ELR (cell line): ENCODE measurements at places on chromosomes 4 and X.

DNA sequence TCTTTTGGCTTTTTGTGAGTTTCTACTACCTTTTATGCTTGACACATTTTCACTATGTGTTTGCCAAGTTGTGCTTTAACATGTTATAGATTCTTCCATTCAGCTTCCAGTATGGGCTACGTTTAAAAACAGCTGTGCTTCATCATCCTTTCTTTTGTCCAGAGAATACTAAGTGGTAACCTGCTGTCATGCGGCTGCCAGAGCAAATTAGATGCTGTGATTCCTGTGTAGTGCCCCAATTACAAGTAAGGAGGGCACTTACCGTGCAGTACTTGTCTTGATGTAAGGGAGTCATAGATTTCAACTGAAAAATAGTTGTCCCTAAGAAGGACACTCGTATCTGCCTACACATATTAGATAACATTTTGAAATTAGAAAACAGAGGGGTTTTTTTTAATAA is 531.8 kb upstream of the GALNTL6 start:
- DNase-seq, result no peak

DNA sequence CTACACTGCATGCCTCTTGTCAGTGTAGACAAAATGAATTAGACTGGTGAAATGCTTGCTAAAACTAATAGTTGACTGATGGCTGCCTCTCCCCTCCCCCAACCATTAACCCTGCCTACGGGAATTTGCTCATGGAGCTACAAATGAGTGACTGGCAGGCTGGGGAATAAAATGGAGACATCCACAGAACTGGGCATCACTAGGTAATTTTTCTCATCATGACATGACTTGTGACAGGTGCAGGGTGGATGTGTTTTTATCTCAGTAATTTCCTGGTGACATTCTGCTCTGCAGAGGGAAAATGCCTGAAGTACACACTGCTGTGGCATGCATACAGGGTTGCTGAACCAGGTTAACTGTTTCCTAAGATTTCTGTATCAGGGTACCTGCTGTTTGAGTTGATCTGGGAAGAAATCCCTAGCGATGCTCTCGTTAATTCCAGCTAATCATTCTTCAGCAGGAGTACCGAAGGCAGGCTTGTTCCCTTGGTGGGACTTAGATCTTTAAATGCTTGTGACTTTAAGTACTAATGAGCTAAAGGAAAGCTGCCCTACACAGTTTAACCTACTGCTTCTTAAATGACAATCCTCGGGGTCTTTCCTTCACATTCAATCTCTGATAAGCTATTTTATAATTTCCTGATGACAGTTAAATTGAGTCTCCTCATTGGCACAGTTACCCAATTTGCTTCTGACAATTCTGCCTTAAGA is 376.3 kb upstream of the LCORL start:
- DNase-seq, result no peak

GRCh38 chr4:75922588-75922987 is 18.2 kb downstream of the NAAA start:
- no peak for DNase-seq

DNA sequence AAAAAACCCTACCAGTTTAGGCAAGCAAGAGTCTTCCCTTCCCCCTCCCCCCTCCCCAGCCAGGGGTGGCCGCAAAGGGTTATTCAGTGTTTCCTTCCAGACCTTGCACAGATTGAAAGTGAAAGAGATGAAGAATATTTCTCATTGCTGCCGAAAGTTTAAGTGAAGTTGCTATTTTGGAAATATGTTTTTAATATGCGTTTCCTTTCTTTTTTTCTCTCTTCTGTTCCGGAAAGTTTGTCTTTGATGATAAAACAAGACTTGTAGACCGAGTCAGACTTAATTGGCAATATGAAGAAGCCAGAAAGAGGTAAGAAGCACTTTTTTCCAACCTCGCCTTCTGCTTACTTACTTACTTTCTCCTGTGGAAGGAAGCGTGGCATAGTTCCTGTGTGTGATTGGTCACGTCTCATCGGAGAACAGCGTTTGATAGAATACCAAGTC is 58.5 kb upstream of the CLCN4 start:
- no peak for DNase-seq

DNA sequence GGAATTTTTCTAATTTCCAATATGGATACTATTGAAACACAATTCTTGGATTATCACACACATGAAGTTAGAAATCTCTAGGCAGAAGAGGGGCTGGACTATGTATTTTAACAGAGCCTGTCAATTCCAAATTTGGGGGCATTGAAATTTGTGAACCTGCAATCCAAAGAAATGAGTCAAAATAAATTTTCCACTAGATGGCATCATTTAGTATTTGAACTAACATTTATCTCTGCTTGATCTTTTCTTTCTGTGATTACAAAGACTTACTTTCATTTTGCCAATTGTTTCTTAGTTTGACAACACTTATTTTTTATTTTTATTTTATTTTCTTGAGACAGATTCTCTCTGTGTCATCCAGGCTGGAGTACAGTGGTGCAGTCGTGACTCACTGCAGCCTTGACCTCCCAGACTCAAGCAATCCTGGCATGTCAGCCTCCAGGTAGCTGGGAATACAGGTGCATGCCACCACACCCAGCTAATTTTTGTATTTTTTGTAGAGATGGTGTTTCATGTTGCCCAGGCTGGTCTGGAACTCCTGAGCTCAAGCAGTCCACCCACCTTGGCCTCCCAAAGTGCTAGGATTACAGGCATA is 2.7 kb upstream of the PYURF start:
- peak; percentile 48 for DNase-seq

GRCh38 chr4:7979652-7979968 is 39.9 kb upstream of the AFAP1 start:
- no peak for DNase-seq

DNA sequence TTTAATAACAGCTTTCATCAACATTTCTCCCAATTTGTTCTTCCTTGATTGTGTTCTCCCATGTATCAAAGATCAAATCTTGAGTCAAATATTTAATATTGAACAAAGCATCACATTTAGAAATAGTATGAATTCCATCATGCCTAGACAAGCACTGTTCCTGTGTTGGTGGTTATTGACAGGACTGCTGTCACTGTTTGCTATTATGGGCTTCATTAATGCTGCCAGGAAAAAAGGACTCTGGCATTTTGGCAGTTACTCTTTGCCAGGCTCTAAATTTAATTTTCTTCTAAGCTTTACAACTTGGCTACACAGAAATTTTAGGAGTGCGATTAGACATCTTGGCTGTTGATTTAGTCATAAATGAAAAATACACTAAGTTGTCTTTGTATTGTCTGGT is 295.9 kb upstream of the NRK start:
- DNase-seq, result no peak

DNA sequence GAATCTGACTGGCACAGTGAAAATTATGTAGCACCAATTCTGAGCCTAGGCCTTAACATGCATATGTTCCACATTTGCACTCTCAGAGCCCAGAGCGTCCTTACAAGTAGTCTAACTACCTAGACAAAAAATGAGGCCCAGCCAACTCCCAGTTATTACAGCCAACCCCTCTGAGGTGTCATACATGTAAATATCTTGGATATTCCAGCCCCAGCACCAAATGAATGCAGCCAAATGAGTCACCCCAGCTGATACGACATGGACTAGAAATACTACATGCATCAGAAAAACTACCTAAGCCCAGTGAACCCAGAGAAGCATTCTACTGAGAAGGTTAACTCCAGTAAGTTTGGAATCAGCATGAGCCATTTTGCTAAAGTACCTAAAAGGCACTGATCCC is 145.1 kb downstream of the STPG2 start:
- DNase-seq, result no peak

- peak; percentile 8 for DNase-seq
These were observed 121.7 kb downstream of the RBM47 start for GRCh38 chr4:40507977-40508376.

GRCh38 chrX:12991575-12991974 is 16.7 kb downstream of the TMSB4X start:
- no peak for DNase-seq

DNA sequence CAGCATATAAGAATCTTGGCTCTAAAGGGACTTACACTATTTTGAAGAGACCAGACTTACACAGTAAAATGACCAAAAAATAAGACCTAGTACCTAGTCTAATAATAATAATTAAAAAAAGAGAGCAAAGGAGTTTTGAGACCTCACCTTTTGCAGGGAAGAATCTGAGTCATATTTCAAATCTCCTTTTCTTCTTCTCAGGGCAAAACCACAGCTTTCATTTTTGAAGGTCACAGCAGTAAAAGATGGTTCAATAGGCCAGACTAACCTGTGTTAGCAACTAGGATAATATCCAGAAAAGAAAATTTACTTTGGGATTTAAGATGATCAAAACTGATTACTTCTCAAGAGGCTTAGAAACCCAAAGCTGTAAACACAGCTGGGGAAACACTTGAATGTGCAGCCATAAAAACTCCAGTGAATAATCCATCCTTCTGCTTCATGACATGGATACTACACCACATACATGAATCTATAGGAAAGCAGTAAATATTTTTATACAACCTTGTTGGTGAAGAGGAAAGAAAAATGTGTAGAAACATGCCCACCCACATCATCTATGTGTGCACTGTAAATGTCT is 25.9 kb upstream of the LNX1 start:
- DNase-seq, result no peak

GRCh38 chrX:71103110-71103983 is 3.2 kb downstream of the CXorf65 start:
- DNase-seq, result no peak

GRCh38 chrX:50876551-50876950 is 34.0 kb upstream of the BMP15 start:
- DNase-seq, result no peak

GRCh38 chr4:38980903-38981676 is 51.1 kb downstream of the TMEM156 start:
- DNase-seq, result peak; percentile 65

GRCh38 chr4:170414961-170415360 is 325.2 kb upstream of the AADAT start:
- peak; percentile 34 for DNase-seq

DNA sequence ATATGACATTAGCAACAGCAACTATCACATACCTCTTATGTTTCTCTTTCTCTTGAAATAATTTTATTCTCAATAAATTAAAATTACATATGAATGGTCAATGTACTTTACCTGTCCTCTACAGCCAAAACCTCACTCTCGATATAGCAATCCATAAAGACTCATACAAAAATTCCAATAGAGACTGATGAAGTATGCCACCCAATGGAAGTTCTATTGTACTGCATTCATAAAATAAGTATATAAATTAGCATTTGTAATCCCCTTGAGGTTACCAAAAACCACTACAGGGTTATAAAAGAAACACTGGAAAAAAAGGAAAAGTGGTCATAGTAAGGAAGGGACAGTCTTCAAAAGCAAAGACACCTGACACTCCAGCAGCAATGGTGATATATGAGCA is 32.8 kb downstream of the CLDN2 start:
- peak; percentile 45 for DNase-seq

DNA sequence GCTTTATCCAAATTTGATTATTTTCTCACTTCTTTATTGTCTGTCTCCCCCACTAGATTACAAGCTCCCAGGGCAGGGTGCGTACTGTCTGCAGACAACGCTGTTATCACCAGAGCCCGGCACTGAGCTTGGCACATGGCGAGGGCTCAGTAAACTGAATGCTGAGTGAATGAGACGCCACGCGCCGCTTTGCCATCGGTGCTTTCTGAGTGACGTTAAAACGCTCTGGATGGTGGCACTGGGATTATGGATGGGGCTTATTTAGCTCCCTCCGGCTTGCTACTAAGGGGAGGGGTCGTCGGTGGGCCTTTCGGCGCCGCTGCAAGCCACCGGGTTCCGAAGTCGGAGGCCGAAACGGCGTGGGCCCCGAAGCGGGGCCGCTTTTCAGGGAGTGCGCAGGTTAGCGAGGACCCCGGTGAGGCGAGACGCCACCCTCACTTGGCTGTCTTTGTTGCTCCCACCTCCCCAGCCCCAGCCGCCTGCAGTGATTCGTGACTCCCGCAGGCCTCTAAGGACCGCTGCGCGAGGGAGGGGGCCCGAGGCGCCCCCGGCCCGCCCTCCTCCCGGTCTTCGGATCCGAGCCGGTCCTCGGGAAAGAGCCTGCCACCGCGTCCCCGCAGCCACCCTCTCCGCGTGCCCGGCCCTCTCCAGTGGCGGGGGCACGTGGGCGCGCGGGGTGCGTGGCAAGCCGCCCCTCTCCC is 569 bp upstream of the FHL1 start:
- DNase-seq, result peak; percentile 9

- no peak for DNase-seq
These were observed 327 bp downstream of the PNPLA4 start for GRCh38 chrX:7926914-7927258.

GRCh38 chrX:54045563-54046228 is 1.4 kb upstream of the PHF8 start:
- DNase-seq, result no peak

DNA sequence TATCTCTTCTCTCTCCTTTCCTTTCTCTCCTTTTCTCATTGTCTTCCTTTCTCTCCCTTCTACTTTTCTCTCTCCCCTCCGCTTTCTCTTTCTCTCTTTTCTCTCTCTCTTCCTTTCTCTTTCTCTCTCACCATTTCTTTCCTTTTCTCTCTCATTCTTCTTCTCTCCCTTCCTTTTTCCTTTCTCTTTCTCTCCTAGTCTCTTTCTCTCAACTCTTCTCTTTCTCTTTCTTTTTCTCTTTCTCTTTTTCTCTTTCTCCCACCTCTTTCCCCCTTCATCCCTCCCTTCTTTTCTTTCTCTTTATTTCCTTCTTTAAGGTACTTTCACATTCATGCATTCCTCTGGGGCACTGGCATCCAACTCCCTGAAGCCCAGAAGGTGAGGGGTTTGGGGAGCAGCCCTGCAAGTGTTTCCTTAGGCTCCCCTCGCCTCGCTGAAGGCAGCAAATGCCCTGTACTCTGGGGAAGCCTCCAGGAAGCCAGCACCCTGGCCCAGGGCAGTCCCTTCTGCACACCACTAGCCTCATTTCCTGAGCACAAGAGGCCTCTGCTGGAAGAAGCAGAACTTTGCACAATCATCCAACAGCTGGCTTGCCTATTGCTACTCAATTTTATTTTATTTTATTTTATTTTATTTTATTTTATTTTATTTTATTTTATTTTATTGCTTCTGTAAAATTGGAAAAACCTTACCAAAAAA is 124.2 kb downstream of the NFKB1 start:
- DNase-seq, result peak; percentile 65

- DNase-seq, result no peak
These were observed 57.0 kb downstream of the NOP14 start for GRCh38 chr4:2906218-2906617.

- peak; percentile 65 for DNase-seq
These were observed 5.6 kb upstream of the KANTR start for GRCh38 chrX:53088136-53088974.

DNA sequence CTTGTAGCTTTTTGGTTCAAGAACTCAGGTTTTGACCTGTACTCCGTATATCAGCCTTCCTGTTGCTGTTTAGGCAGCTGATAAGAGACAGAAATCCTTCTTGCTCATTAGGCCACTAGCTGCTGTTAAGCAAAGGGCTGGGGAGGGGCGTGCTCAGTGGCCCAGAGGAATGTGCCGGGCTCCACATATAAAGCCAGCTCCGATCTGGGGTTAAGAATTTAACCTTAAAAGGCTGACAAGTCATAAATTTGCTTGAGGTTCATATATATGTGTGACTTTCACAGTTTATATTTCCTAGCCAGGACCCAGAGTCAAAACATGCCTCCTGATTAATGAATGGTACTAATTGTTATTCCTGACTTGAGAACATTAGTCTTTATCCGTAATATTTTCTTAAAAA is 15.3 kb downstream of the GPC3 start:
- DNase-seq, result no peak
